GM10248 (cell line): ENCODE measurements at places on chromosomes 1 and 21.
A peak's percentile ranks its signal among the peaks of the same experiment; 100 is the strongest.

- peak; percentile 61 for DNase-seq
Observed at GRCh38 chr1:64469977-64470664, at the start of gene CACHD1. TSS of gene CACHD1 (plus strand) at chr1:64470129. CDS start at chr1:64470745, 616 bp downstream.

DNA sequence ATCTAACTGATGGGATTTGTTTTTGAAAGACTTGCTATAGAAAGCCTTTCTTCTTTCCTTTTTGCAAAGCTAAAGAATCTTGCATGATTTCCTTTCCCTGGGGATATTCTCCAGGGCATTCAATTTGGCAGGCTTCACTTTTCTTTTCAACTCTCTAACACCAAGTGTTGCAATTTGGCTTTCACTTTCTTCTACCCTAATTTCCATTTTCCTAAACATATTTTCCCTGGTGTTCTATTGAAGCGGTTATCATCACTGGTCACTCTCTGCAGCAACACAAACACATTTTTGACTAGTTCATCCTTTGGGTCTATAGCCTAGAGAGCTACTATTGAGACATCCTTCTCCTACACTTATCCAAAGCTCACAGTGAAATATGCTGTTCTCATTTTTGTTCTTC is 424.5 kb downstream of the NEGR1 start:
- no peak for DNase-seq

DNA sequence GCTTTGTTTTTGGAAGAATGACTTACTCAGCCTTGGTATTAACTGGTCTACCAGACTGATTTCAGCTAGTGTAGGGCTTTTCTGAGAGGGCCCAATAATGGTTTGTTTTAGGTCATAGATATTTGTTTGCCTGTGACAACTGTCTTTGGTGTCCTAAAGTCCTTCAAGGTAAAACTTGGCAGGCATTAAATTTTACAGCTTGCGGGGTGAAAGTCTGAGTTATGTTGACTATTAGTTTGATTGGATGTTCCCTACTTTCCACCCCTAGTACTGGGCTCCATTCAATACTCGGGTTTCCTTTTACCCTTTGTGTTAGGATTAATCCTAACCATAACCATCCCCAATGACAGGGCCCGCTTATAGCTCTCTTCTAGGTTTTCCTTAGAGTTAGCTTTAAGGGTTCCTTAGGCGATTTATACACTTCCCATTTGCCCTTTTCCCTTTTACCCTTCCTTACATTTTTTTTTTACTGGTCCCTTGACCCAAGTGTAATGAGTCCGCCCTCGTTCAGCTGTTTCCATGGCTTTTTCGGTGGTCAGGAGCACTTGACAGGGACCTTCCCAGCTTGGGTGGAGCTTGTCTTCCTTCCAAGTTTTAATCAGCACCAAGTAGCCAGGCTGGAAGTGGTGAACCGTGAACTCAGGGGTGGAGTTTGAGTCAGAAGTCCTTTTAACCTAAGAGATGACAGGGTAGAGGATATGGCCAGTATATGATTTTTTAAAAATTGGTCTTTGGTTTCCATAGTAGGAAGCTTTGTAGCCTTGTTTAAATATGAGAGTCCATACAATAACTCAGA is 28.5 kb upstream of the LCE5A start:
- no peak for DNase-seq

GRCh38 chr1:197374428-197374827 is 106.4 kb downstream of the CRB1 start:
- DNase-seq = no peak

DNA sequence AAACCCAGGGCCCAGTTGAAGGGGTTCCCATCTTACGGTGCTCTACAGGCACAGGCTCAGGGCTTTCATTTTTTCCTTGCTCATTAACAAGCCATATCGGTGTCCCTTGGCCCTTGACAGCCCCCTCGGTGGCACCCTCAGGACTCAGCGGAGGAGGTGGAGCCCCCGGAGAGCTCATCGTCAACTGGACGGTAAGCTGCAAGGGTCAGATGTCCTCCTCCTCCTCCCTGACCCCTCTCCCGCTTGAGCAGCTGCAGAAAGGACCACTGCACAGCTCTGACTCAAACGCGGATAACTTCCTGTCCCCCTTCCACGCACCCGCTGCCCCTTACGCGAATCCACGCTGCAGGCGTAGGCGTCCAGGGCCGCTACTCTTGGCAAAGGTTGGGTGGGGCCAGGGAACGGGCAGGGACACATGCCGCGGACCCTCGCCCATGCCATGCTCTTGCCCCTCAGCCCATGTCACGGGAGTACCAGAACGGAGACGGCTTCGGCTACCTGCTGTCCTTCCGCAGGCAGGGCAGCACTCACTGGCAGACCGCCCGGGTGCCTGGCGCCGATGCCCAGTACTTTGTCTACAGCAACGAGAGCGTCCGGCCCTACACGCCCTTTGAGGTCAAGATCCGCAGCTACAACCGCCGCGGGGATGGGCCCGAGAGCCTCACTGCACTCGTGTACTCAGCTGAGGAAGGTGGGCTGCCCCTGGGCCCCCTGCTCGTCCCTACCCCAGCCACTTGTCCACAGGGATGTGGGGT is 14.7 kb downstream of the TMEM81 start:
- no peak for DNase-seq

DNA sequence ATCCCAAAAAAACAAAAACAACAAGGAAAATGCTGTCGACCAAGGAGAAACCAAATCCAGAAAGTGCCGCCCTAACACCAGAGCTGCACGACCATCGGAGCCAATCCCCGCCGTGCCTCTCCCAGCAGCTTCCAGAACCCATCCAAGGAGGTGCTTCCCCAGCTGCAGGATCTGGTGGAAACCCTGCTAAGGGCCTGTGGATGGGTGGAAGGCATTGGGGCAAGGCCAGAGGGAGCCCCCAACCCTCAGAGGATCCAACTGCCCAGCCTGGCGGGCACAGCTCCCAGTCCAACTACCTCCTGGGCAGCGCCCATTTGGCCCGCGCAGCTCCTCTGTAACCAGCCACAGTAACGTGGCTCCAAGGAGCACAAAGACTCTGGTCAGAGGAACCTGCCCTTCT is 81.6 kb downstream of the NPHP4 start:
- DNase-seq = no peak

GRCh38 chr1:207245124-207245523 is 76.4 kb upstream of the CD55 start:
- DNase-seq = no peak

- DNase-seq = no peak
Observed at GRCh38 chr1:219801156-219801820, 127.1 kb downstream of the SLC30A10 start.

GRCh38 chr1:44084998-44085675 is 33.5 kb upstream of the KLF17 start:
- DNase-seq = no peak

DNA sequence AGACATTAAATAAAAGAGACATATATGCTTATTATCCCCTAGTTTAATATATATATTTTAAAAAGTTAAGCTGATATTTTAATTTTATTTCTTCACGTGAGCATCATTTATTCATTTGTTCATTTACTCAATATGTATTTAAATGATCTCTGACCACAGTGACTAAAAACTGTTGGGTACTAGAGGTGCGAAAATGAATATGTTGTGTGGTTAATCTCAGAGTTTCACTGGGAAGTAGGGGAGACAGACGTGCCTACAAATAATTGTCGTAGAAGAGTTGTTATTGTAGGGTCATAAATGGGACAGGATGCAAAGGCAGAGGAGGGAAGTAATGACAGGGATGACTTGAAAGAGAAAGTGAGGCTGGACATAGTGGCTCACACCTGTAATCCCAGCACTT is 213.0 kb upstream of the CACYBP start:
- DNase-seq = peak; percentile 56

DNA sequence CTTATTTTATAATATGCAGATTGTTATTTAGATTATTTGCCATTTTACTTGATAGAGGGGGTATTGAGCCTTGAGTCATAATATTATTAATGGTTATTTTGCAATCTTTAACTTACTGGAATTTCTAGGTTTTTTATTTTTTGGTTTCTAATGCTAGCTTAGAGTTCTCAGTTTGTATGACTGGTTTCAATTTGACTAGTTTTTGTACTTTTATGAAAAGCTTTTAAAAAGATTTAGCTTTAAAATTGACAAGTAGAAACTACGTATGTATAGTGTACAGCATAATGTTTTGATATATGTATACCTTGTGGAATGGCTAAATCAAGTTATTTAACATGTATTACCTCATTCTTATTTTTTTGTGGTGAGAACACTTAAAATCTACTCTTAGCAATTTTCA is 41.5 kb downstream of the CEP350 start:
- peak; percentile 28 for DNase-seq

DNA sequence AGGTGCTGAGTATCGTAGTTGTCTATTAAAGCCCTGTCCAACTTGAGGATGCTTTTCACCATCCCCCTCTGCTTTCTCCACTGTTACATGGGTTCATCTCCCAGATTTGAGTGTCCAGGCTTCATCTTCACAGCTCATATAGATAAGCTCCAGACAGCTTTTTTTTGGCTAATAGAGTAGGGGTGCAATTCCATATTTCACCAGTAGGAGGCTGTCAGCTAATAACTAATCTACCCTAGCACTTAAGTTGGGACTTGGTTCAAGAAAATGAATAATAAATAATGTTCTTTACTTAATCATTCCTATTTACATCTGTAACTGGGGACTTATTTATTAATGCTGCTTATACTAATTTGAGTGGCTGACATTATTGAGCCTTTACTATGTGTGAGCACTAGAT is 124.5 kb downstream of the IGSF21 start:
- DNase-seq = no peak

GRCh38 chr1:156012051-156012817 is 8.5 kb downstream of the SSR2 start:
- DNase-seq = peak; percentile 75

DNA sequence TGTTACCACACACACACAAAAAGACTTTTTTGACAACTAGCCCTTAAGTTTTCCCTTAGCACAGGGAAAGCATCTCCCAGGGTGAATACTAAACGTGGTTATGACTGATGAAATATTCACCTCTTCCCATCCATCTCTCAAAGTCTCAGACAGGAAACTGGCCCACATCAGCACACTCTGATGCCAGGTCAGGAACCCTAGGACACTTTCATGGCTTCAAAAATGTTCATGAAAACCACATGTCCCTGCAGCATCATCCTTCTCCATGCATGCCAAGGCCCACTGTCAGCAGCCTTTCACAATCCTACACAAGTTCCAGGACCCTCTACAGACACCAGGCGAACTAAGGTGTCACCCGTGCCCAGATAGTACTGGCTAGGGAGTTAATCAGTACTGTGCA is 68.7 kb downstream of the DNTTIP2 start:
- no peak for DNase-seq

GRCh38 chr1:80656641-80657040 is 1144.1 kb upstream of the ADGRL2 start:
- no peak for DNase-seq

GRCh38 chr1:113391649-113392271 is 1.4 kb downstream of the MAGI3 start:
- DNase-seq = no peak

DNA sequence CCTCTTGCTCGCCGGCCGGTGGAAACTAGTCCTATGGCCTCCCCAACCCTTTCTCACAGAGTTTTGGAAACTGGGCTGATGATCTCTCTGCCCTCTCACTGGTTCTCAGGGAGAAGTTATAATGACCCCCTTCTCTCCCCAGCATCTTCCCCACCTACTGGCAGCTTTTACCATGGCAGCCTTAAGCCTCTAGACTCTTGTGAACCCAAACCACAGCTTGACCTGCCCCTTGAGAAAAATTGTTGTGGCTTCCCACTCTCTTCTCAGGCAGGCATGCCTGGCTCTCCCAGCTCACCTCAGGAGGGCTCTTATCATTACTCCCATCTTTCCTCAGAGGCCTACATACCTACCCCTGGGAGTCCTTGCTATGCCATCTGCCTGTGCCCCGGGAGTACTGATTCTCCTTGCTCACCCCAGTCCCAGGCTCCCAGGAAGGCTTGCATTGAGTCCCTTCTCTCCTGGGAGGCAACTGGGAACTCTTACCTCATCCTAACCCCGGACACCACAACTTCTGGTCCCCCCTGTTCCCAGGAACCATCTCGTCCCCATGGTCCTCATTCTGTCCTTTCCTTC is 1.6 kb downstream of the NSUN4 start:
- DNase-seq = peak; percentile 40

GRCh38 chr1:49086327-49086726 is 309.6 kb upstream of the BEND5 start:
- DNase-seq = no peak

GRCh38 chr21:26845759-26846035 is 488 bp upstream of the ADAMTS1 start:
- DNase-seq = no peak

DNA sequence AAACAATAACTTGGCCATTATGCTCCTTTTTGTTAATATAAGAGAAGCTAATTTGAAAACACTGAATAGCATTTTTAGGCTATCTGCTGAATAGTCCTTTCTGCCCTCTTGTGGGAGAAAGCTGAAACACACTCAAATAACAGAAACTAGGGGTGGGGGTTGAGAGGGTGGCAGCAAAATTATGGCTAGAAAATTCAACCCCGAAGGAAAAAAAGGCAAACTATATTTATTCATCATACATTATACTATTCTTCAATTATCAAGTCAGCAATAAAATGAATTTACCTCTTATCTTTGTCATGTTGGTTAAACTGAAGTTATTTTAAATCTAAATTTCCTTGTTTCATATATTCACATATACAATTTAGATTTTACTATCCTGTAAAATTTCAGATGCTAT is 255.9 kb downstream of the FAF1 start:
- peak; percentile 46 for DNase-seq

DNA sequence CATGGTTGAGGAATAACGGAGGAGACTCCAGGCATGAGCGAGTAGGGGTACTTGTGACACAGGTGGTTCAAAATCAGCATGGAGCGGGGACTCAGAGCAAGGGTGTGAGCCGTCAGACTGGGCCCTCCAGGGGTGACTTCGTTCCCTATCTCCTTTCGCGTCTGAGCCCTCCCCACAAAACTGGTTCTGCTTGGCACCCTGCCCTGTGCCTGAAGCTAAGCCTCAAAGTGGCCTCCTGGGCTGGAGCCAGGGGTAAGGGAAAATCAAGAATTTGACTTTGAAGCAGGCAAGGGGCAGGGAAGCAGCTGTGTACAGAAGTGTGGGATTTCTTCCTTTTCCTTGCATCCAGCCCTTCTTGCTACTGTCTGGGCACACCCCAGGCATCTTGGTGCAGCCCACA is 331.5 kb upstream of the AJAP1 start:
- DNase-seq = no peak

DNA sequence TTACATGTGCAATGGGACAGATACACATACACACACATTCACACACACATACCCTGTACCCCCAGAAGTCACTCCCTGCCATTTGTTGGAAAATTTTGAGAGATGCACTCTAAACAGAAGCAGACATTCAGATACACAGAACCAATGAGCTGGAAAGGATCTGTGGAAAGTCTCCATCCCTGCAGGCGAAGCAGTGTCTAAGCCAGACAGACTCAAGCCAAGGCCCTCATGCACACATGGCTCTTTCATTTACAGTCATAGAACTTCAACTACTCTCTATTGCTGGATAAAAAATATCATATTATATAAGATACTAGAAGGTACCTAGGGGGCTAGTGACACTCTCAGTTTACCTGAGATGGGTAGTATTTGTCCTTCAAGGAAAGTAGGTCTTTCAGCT is 7.3 kb upstream of the SEC16B start:
- no peak for DNase-seq
